NCI-H1092 (cell line): ENCODE measurements at places on chromosomes 16 and 17.

GRCh38 chr17:38731526-38732294 is 1.6 kb downstream of the CISD3 start:
- DNase-seq: no peak

GRCh38 chr17:55726440-55726839 is 3.8 kb upstream of the TMEM100 start:
- peak; percentile 94 for DNase-seq

GRCh38 chr17:38861399-38861843 is 7.9 kb upstream of the RPL23 start:
- no peak for DNase-seq

DNA sequence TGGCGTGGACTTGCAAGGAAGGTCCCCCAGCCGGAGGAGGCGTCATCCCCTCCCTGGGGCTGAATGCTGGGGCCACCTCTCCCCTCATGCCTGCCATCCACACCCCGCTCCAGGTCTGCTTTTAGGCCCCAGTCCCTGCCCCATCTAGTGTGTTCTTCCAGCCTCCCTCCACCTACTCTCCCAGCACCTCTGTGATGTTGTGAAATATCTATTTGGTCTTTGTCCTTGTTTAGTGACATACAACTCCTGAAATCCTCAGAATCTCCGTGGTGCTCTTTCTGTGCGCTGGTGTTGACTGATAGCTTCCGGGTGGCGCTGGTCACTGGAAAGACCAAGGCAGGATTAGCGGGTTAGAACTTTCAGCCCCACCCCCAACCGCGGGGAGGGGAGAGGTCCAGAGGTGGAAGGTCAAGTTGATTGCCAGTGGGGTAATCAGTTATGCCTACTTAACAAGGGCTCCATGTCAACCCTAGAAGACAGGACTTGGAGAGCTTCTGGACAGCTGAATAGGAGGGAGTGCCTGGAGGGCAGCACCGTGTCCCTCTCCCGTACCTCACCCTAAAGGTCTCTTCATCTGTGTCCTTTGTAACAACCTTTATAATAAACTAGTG is 10.1 kb downstream of the TBC1D24 start:
- no peak for DNase-seq

DNA sequence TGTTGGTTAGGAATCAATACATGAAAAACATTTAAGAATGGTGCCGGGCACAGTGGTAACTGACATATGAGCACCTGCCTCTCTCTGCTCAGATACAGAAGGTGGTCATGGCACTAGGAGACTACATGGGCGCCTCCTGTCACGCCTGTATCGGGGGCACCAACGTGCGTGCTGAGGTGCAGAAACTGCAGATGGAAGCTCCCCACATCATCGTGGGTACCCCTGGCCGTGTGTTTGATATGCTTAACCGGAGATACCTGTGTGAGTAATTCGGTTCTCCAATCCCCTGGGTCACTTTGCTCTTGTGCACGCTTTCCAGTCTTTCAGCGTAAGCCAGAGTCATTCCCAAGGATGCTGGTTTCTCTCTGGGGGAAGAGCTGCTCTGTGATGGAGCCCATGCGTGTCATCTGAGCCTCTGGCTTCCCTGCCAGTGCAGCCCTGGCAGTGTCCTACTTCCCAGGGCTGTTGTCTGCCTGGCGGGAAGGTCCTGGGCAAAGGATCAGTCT is 3.0 kb upstream of the CD68 start:
- no peak for DNase-seq

DNA sequence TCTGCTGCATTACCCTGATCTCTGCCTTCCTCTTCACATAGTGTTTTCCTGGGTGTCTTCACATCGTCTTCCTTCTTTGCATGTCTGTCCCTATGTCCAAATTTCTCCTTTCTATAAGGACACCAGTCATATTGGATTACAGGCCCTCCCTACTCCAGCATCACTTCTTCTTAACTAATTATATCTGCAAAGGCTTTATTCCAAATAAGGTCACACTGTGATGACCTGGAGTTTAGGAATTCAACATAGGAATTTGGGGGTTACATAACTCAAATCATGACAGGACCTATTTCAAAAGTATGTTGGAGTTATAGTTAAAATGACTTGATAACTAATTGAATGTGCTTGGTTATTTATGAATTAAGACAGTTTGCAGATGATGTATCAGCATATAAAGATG is 490.5 kb upstream of the ERCC4 start:
- DNase-seq: no peak

DNA sequence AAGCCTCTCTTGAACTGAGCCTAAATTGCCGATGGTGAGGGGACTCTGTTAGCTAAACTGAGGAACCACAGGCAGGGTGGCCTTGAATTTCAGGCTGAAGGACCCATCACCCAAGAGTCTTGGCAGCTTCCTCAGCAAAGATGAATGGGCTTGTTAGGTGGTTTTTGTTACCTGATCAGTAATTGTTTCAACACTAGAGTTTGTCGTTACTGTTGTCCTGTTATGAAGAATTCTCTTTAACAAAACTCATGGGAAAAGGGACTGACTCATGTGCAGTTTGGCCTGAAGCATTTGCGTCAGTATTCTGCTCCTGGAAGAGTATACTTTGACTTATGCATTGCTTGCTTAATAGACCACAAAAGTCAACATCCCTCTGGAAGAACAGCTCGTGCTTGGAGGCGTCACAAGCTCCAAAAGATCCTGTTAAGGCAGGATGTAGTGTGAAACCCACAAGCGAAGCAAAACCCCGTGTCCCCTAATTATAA is 206.0 kb downstream of the IRX3 start:
- DNase-seq: no peak

DNA sequence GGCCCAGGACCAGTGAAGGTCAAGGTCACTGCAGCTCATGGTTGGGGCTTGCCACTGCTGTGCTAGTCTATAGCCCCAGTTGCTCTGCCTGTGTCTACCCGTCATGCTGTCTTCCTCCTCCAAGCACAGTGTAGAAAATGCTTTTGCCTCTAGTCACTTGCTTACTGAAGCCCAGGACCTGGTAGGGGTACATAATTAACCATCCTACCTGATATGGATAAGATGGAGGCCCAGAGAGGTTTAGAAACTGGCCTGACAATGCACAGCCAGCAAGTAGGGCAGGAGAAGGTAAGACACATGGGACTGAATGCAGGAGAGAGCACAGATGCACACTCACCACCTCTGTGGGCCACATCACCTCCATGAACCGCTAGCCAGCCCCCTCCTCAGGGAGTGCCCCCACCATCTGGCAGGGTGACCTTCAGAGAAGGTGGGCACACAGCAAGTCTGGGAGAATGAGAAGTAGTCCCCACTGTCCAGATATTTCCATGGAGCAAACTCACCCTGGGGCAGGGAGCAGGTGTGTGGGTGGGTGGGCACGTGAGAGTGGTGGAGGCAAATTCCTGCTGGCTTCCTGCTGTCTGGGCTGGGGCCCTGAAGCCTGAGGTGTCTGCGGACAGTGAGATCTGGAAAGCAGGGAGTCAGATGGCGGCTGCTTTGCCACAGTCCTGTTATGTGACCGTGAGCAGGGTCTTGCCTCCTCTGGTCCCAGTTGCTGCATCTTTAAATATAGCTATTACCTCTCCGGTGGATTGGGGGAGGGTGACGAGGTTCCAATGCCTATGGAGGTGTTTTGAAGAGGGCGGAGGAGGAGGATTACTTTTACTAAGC is 1.0 kb downstream of the CX3CL1 start:
- DNase-seq: no peak
